Smooth muscle cell of the coronary artery (primary cell): ENCODE measurements at places on chromosomes 1 and 21. TPM values are rescaled to one million over a fixed set of nuclear protein-coding genes. Genes with fewer than 3 reads are reported as not detected.

Gene C1orf185
- total RNA-seq = not detected in 2 replicates

Gene PTGS2
- 3.5 and 20.8 TPM in 2 replicates for total RNA-seq

Gene TAL1
- 0.12 and 0.45 TPM in 2 replicates for total RNA-seq

Gene NPHS2
- not detected in 2 replicates for total RNA-seq

Gene GPR153
- 2.3 and 17.2 TPM in 2 replicates for total RNA-seq
